HuH-7.5 (cell line): ENCODE measurements at places on chromosomes 4 and X.

DNA sequence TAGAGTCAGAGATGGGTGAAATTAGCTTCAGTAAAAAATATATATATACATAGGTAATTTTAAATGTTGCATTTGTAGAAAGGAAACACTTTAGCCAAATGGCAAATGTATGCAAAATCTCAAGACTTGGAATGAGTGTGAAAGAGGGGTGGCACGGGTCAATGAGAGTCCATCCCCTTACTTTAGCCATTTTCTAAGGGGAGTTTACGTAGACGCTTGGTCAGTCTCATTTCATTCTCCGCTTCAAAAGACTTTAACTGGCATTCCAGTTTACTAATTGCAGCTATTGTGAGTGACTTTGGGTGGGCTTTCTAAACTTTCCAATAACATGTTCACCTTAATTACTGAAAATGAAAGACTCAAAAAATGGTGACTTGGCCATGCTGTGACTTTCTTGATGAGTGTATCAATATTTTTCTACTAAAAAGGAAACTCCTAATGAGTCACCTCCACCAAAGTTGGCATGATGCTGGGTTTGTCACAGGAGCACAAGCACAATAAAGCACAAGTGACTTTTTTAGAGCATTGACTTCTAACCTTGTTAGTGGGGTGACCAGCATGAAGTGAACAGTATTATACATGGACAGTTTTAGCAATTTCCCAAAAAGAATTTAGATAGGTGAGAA is 356.0 kb upstream of the RASGEF1B start:
- no peak for DNase-seq

DNA sequence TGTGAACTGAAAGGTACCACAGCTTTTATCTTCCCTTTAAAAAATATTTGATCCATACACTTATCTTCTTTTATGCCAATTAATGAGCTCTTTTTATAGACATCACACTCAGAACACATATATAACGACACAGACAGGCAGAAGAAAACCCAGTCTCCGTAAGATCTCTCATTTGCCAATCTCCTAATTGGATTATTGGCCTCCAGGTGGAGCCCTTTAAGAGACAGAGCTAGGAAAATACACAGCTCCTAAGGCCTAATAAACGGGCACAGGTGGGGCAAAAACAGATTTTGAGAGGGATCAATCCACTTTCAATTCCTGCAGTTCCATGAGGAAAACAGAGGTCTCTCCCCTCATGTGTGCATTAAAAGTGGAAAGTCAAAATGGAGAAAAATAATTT is 1495.4 kb downstream of the RPA4 start:
- DNase-seq: no peak

- no peak for DNase-seq
Observed at GRCh38 chr4:135098061-135098460, 896.5 kb upstream of the PABPC4L start.

DNA sequence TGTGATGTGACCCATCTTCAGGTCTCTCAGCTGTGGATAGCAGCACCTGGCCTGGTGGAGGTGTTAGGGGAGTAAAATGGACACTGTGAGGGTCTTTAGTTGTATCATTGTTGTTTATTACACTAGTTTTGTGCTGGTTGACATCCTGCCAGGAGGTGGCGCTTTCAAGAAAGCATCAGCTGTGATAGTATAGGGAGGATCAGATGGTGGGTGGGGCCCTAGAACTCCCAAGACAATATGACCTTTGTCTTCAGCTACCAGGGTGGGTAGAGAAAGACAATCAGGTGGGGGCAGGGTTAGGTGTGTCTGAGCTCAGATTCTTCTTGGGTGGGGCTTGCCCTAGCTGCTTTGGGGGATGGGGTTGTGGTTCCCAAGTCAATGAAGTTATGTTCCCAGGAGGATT is 162.8 kb downstream of the PPP1R2C start:
- DNase-seq: no peak

GRCh38 chr4:177680308-177680707 is 238.1 kb upstream of the AGA start:
- DNase-seq: no peak

DNA sequence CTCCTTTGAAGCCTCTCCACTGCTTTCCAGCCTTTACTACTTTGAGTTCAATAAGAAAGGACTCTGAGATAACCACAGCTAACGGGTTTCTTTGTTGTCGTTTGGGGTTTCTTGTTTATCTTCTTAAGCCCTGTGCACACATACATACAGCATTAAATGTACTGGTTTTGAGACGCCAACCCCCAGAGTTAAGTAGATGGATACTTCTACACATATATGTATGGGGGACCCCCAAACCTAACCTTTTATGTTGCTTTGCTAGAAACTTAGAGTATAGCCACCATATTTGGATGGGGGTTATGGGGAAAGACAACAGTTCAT is 697 bp downstream of the CEP135 start:
- no peak for DNase-seq

DNA sequence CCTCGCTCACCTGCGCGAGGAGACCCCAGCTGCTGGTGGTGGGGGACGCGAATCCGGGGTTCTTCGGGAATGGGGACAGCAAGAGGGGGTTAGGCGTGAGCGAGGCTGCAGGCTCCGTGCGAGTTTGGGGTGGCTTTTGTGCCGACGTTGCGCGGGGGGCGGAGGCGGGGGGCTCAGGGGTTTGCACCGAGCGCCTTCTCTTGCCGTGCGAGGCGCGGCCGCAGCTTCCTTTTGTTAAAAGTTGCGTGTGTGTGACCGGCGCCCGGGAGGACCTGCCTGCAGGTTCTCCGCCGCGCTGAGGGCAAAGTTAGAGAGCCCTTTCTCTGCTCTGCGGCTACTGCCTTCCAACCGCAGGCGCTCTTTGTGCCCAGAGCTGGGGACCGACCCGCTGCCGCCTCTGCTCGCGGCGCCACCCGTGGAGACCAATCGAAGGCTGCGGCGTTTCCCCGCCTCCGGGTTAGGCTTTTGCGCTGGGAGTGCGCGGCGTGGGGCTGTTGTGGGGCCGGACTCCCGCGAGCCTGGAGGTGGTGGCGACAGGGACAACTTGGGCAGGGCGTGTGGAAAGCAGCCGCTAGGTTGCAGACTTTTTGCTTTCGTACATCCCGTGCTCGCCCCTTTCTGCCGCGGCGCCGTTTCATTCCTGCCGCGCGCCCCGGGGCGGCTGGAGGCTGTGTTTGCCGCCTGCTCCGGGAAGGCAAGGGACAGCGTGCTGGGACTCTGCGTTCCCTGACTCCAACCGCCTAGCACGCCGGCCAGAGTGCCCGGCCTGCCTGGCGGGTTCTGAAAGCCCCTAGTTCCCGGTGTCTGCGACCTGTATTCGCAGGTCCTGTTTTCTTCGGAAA is 716 bp downstream of the KIT start:
- peak; percentile 56 for DNase-seq

DNA sequence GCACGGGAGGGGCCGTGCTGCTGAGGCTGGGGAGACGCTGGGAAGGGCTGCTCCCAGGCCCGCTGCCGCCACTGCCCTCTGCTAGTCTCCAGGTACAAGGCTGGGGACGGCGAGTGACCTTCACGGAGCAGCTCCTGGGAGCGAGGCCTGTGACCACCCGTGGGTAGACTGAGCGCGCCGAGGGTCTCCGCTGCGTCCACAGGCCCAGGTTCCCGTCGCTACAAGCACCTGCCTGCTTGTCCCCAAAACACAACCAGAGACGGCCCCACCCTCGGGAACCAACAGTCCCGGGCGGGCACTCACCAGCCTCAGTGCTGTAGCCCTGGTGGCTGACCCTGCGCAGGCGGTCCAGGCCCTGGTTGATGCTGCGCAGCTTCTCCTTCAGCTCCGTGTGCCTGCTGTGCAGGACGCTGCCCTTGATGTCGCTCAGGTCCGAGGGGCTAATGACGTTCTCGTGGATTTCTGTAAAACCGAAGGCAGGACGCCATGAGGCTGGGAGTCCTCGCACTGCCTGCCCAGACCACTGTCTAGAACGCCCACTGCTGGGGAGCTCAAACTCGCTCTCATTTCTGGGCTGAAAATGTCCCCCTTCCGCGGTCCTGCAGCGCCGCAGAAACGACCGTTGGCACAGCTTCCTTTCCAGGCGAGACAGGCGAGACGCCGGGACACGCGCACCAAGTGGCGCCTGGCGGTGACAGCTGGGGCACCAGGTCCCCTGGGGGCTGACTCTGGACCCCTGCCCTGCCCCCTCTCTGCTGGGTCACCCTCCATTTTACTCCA is 14.3 kb downstream of the LRPAP1 start:
- no peak for DNase-seq

GRCh38 chr4:152960082-152960481 is 24.0 kb downstream of the FHDC1 start:
- DNase-seq: no peak

- no peak for DNase-seq
Observed at GRCh38 chr4:56183344-56183959, 203.8 kb downstream of the AASDH start.

DNA sequence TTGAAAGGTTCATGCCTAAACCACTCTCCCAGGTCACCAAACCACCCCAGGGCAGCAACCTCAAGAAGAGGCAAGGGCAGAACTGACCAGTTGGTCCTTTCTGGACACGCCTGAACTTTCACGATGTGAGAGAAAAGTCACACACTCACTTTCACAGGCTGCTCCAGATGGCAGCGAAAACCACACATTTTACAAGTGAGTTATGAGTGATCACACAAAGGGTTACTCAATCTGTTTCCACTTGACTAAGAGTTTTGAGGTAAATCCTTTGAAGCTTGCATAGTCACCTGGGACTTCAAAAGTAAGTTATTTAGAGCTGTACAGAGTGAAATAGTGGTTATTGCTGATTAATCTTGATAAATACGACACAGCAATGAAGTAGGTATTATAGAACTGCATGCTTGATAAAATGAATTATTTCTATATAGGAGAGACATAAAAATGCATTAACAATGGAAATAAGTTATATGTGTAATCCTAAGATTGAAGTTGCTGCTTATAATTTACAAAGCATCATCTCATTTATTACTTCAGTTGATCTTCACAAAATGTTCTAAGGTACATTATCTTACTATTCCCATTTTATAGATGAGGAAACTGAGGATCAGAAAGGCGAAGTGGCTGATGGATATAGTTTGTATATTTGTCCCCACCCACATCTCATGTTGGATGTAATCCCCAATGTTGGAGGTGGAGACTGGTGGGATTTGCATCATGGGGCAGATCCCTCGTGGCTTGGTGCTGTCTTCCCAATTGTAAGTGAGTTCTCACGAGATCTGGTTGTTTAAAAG is 103.0 kb upstream of the KLF3 start:
- DNase-seq: no peak

GRCh38 chr4:15738877-15739276 is 36.0 kb downstream of the BST1 start:
- DNase-seq: no peak

DNA sequence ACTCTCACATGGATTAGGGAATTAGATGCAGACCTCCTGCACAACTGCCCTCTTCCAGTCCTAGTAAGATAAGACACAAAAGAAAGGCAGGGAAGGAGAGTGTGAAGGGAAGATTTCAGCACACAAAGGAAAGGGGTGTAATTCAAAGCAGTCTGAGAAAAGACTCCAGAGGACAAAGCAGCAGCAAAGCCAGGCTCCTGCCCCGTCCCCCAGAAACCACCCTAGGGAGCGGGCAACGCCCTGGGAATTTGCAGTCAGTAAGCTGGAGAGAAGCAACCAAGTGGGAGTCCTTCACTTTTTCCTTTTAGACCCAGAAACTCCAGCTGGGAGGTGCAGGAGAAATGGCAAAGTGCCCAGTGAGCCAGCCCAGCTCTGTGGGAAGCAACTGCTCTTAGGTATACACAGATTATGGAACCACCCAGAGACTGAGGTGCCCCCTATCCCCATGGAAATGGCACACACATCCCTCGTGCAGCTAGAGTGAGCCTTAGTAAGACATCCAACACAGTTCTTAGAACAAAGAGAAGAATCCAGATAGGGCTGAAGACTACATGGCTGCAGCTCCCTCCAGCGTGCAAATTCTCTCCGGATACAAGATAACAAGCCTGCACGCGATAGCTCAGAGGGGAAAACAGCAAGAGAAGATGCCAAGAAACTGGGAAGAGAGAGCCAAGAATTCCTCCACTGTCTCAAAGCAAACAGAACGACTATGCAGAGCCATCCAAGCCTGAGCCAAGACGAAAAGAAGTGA is 26.5 kb upstream of the IRAK1 start:
- no peak for DNase-seq

- DNase-seq: no peak
Observed at GRCh38 chrX:4708970-4709760, 995.7 kb upstream of the PRKX start.

DNA sequence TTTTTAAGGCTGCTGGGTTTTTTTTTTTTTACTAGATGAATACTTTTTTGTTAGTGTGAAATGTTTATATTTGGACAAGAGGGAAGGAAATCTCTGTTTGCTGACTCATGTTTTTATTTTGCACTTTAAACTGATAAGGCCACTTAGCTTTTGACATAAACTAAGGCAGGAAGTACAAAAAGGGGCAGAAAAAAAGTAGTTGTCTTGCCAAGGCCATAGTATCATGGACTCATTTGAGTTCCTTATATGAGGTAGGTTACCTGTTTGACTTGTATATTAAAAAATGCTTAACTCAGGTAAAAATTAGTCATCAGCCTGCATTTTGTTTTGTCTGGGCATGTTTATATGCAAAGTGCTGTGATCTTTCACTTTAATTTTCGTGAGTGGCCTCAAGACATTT is 26.0 kb downstream of the SMAD1 start:
- DNase-seq: no peak

- DNase-seq: no peak
Observed at GRCh38 chr4:101140228-101140627, 207.1 kb downstream of the PPP3CA start.

- no peak for DNase-seq
Observed at GRCh38 chr4:87704001-87704400, 53.9 kb downstream of the DMP1 start.

DNA sequence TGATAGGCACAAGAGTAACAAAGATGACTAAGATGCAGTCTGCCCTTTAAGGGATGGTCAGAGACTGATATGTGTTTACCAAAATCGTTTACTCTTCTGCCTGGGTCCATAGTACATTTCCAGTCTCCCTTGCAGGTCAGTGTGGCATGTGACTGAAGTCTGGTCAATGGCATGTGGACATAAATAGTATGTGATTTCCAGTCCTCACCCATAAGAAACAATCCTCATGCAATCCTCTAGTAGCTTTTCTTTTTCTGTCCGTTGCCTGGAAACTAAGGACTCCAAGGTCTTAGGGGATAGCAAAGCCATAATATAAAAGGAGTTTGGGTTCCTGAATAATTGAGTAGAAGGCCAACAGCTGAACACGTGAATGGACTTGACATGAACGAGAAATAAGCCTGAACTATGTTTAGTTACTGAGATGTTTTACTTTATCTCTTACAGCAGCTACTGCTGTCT is 1.1 kb downstream of the SLC9B2 start:
- DNase-seq: peak; percentile 27

- DNase-seq: no peak
Observed at GRCh38 chr4:3801521-3801920, 35.3 kb downstream of the ADRA2C start.

- no peak for DNase-seq
Observed at GRCh38 chrX:119359618-119360382, 39.3 kb upstream of the SLC25A43 start.
